Occipital lobe (tissue), 3 donors: ENCODE measurements at places on chromosomes 7 and 10. TPM values are rescaled to one million over a fixed set of nuclear protein-coding genes. Genes with fewer than 3 reads are reported as not detected.

The CHAT gene
- 0.62 TPM for total RNA-seq

The C10orf120 gene
- total RNA-seq: not detected

The OPN1SW gene
- not detected for total RNA-seq

The AMPH gene
- 17.0 TPM for total RNA-seq

The DGKI gene
- total RNA-seq: 202 TPM

The SLC25A28 gene
- total RNA-seq: 18.6 TPM

The ELMO1 gene
- total RNA-seq: 78.9 TPM

The KCNIP2 gene
- total RNA-seq: 6.9 TPM

The NUPR2 gene
- total RNA-seq: 0.62 TPM

The CDC14C gene
- total RNA-seq: 0.31 TPM

The ENO4 gene
- 0.78 TPM for total RNA-seq

The AOAH gene
- 3.6 TPM for total RNA-seq

The LEP gene
- total RNA-seq: not detected

The C7orf57 gene
- total RNA-seq: 0.78 TPM

The RGS10 gene
- total RNA-seq: 10.5 TPM

The ZPBP gene
- total RNA-seq: 0.47 TPM

The NEURL1 gene
- 25.1 TPM for total RNA-seq

The TDRD1 gene
- under 0.01 TPM for total RNA-seq

The PLEKHS1 gene
- not detected for total RNA-seq

The CYCS gene
- 90.2 TPM for total RNA-seq

The NUTM2E gene
- total RNA-seq: 0.78 TPM

The PNLIPRP3 gene
- total RNA-seq: not detected

The OR2A42 gene
- total RNA-seq: not detected

The CDCA7L gene
- 26.7 TPM for total RNA-seq

The BICC1 gene
- total RNA-seq: 7.6 TPM

The PCLO gene
- total RNA-seq: 48.5 TPM
